Activated T-helper 2 cell treated with anti-CD3 and anti-CD28 coated beads, Interferon-gamma antibody, Interleukin-2, Interleukin-4, amounts not matched to agents 10 μg/mL and 5 μg/mL and 100 μg/mL, durations not matched to agents 14 hours and 24 hours and 36 hours (primary cell): ENCODE measurements at places on chromosomes 5 and 9. TPM values are rescaled to one million over a fixed set of nuclear protein-coding genes. Genes with fewer than 3 reads are reported as not detected.
A peak's percentile ranks its signal among the peaks of the same experiment; 100 is the strongest.

DNA sequence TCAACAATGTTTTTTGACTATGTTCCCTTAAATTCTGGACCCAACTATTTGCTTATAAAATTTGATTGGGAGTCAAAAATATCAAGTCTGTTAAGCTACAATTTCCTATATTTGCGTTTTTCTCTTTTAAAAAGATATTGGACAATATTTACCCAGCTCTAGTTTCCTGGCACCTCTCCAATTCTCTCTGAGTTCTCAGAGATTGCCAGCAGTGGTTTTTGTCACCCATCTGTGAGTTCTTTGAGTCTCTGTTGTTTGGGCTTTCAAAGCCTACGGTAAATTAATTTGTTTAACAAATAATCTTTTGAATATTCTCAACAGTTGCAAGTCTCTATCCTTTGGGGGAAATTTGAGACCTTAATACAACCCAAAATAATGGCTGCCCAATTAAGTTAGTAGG, 174.2 kb upstream of the PUM3 start:
- H3K4me3 ChIP-seq = no peak overlapping the region
- H3K27me3 ChIP-seq = peaks cover 3% of the 10 kb centered on the region
- H3K4me1 ChIP-seq = no peaks in the 10 kb centered on the region

- no peak overlapping the region for H3K27ac ChIP-seq
- H3K4me1 ChIP-seq = no peaks in the 10 kb centered on the region
- H3K36me3 ChIP-seq = no peaks in the 10 kb centered on the region
Observed at GRCh38 chr5:176778921-176779465, 31.4 kb upstream of the UNC5A start.

BARX1 gene
- 0.52 and 0.83 TPM in 2 replicates for total RNA-seq

DNA sequence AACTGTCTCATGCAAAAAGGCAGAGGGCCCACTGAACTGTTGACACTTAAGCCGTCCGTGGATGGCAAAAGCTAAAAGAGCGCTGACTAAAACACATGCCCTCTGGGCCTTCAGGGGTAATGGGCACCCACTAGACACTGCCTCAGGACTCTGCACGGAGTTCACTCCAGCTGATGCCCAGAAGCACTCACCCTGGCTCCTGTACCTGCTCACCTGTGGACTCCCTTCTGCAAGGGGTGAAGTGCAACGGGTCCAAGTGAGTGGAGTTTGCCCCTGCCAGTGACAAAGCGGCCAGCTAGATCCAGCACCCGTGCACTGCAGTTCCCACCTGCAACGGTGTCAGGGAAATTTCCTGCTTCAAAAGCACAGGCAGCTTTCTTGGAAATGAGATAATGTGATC, 50.2 kb downstream of the SLC1A1 start:
- H3K27me3 ChIP-seq = peaks cover 9% of the 10 kb centered on the region
- DNase-seq = no peak
- no peak overlapping the region for H3K27ac ChIP-seq
- no peak overlapping the region for H3K4me3 ChIP-seq
- H3K36me3 ChIP-seq = no peaks in the 10 kb centered on the region

KCNN2 gene
- not detected in 2 replicates for total RNA-seq

GRCh38 chr5:27594141-27594540, 555.8 kb upstream of the CDH9 start:
- H3K4me1 ChIP-seq = no peaks in the 10 kb centered on the region
- H3K27ac ChIP-seq = no peak overlapping the region
- no peak overlapping the region for H3K4me3 ChIP-seq
- no peaks in the 10 kb centered on the region for H3K27me3 ChIP-seq
- no peak for DNase-seq

DNA sequence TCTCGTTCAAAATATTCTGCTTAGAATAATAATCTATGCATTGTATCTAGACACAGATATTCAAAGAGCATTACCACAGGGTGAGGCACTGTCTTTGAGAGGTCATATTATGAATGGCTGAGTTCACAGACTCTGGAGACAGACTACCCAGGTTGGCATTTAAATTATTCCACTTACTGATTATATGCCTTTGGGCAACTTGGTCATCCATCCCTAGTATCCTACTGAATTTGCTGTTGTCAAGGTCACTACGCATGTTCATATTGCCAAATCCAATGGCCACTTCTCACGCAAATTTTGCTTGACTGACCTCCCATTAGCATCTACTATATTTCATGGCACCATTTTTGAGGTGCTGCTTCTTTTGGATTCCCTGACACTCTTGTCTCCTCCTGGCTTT, 498.6 kb upstream of the TLE4 start:
- no peak overlapping the region for H3K27ac ChIP-seq
- DNase-seq = no peak
- no peaks in the 10 kb centered on the region for H3K27me3 ChIP-seq
- H3K4me3 ChIP-seq = no peak overlapping the region
- H3K36me3 ChIP-seq = no peaks in the 10 kb centered on the region

PLEKHG4B gene
- not detected in 2 replicates for total RNA-seq

DNA sequence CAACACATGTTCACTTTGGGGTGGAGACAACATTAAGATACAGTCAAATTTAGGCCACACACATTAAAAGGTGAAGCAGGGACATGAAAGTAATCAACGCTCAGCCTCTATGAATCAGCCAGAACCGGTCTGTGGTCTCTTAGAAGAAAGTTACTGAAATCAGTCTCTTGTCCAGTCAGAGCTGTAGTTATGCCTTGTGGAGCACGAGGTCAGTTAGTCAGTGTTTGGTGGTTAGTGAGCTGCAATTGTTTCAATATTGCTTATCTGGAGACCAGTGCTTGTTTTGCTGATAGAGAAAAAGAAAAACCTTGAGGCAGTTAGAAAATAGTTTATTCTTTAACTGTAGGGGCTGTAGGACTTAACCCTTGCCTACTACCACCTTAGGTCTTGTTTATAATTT, 157.8 kb upstream of the RASEF start:
- H3K4me3 ChIP-seq = no peak overlapping the region
- H3K4me1 ChIP-seq = peaks cover 22% of the 10 kb centered on the region
- no peak overlapping the region for H3K27ac ChIP-seq
- no peak for DNase-seq
- H3K36me3 ChIP-seq = no peaks in the 10 kb centered on the region
- H3K27me3 ChIP-seq = peaks cover 15% of the 10 kb centered on the region

- no peak for DNase-seq
- no peaks in the 10 kb centered on the region for H3K4me1 ChIP-seq
- H3K27me3 ChIP-seq = peaks cover 4% of the 10 kb centered on the region
- H3K4me3 ChIP-seq = no peak overlapping the region
Observed at GRCh38 chr5:73821003-73821402, 195.0 kb downstream of the ARHGEF28 start.

LCP2 gene
- total RNA-seq = 239 and 254 TPM in 2 replicates

DNA sequence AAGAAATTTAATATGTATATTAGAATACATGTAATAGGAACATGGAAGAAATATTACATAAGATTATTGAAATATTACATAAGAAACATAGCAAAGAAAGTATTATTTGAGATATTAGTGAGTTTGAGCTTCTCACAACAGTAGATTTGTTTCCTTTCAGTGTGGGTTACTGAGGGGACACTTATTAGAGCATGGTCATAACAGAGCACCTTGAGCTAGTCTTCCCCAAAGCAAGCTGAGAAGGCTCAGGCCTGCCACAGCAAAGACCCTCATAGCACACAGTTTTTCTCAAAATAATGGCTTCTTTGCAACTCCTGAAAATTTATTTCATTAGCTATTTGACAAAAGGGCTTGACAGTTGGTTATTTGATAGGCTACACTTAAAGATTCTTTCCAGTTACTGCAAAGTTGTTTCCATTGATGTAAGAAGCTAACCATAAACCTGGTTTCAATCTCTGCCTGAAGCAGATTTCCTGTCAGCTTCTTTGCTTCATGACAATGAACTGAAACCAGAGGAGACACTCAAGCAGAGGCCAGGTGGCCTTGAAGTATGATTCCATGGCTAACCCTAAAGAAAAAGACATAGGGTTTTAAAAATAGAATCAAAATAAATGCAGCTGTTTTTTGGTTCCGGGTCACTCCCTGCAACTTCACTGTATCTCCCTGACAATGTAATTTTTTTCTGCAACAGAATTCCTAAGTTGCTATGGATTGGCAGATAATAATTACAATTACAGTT, 68.6 kb downstream of the ERMP1 start:
- peaks cover 83% of the 10 kb centered on the region for H3K36me3 ChIP-seq
- peak overlapping the region; percentile 61 for H3K27ac ChIP-seq
- no peak overlapping the region for H3K4me3 ChIP-seq
- H3K27me3 ChIP-seq = no peaks in the 10 kb centered on the region
- H3K4me1 ChIP-seq = peaks cover 43% of the 10 kb centered on the region
- DNase-seq = no peak

- H3K36me3 ChIP-seq = no peaks in the 10 kb centered on the region
- H3K27me3 ChIP-seq = peaks cover 4% of the 10 kb centered on the region
- no peak overlapping the region for H3K4me3 ChIP-seq
- H3K27ac ChIP-seq = no peak overlapping the region
- DNase-seq = no peak
Observed at GRCh38 chr5:127435821-127436220, 81.6 kb upstream of the PRRC1 start.

- H3K4me3 ChIP-seq = no peak overlapping the region
- no peak overlapping the region for H3K27ac ChIP-seq
- H3K27me3 ChIP-seq = peaks cover 2% of the 10 kb centered on the region
- H3K36me3 ChIP-seq = no peaks in the 10 kb centered on the region
- no peak for DNase-seq
Observed at GRCh38 chr5:82721087-82721410, 356.1 kb downstream of the TMEM167A start.

MYOZ3 gene
- 0.09 TPM in 2 replicates for total RNA-seq

GRCh38 chr5:177470759-177471536, 2.5 kb downstream of the DBN1 start:
- DNase-seq = no peak
- peaks cover 16% of the 10 kb centered on the region for H3K4me1 ChIP-seq
- peaks cover 5% of the 10 kb centered on the region for H3K27me3 ChIP-seq
- peaks cover under 1% of the 10 kb centered on the region for H3K36me3 ChIP-seq
- H3K27ac ChIP-seq = peak overlapping the region; percentile 26

GRCh38 chr5:55276771-55277170, 30.7 kb downstream of the DHX29 start:
- DNase-seq = no peak
- peaks cover 2% of the 10 kb centered on the region for H3K4me1 ChIP-seq
- H3K27ac ChIP-seq = no peak overlapping the region
- no peaks in the 10 kb centered on the region for H3K27me3 ChIP-seq

DIPK1B gene
- total RNA-seq = 3.1 and 3.4 TPM in 2 replicates

PTGR1 gene
- total RNA-seq = 1.4 and 1.8 TPM in 2 replicates

DNA sequence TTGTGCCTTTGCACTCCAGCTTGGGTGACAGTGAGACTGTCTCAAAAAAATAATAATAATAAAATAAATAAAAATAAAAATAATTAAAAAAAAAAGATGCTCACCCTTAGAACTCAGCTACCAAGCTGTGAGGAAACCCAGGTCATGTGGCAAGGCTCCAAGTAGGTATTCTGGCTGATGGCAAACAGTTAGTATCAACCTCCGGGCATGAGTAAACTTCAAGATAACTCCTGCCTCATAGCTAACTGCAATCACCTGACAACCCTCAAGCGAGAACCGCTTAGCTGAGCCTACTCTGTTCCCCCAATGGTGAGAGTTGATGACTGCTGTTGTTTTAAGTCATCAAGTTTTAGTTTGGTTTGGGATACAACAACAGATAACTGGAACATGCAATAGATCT, 6.1 kb upstream of the SLC44A1 start:
- H3K36me3 ChIP-seq = no peaks in the 10 kb centered on the region
- H3K27me3 ChIP-seq = peaks cover 35% of the 10 kb centered on the region
- no peak for DNase-seq
- H3K4me3 ChIP-seq = no peak overlapping the region
- peaks cover 3% of the 10 kb centered on the region for H3K4me1 ChIP-seq
- H3K27ac ChIP-seq = no peak overlapping the region

DNA sequence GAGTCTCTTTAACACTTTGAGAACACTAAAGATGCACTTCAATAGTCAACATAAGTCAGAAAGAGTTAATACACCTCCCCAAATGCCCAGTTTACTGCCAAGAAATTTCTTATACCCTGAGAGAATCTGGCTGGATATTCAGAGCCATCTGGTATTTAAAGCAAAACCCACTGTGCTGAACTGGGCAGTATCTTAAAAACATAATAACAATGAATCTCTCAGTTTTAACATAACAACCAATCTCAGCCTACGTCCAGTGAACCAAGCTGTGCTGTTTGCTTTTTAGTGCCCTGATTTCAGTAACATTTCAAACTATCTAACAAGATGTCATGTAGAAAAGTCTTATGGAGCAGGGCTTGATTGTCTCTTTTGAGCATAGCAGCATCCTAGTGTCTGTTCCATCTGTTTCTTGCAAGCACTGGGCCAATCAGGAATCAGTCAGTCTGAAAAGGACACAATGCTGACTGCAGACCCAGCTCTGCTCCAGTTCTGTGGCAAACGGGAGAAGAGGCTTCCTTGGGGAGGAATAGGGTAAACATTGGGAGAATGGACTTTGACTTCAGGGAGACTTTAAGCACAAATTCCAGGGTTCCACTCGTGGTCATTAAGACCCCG, 43.6 kb upstream of the FAM81B start:
- H3K36me3 ChIP-seq = no peaks in the 10 kb centered on the region
- H3K27me3 ChIP-seq = no peaks in the 10 kb centered on the region
- H3K4me1 ChIP-seq = no peaks in the 10 kb centered on the region
- H3K27ac ChIP-seq = no peak overlapping the region

- no peak for DNase-seq
- H3K27me3 ChIP-seq = no peaks in the 10 kb centered on the region
- H3K27ac ChIP-seq = no peak overlapping the region
- peaks cover 15% of the 10 kb centered on the region for H3K36me3 ChIP-seq
- peaks cover 11% of the 10 kb centered on the region for H3K4me1 ChIP-seq
- no peak overlapping the region for H3K4me3 ChIP-seq
Observed at GRCh38 chr5:143084407-143084806, 314.2 kb downstream of the ARHGAP26 start.

GRCh38 chr5:159899067-159900049, 16.9 kb upstream of the ADRA1B start:
- H3K36me3 ChIP-seq = no peaks in the 10 kb centered on the region
- H3K27ac ChIP-seq = no peak overlapping the region
- H3K4me3 ChIP-seq = no peak overlapping the region
- DNase-seq = no peak
- H3K27me3 ChIP-seq = peaks cover 21% of the 10 kb centered on the region

SCGB3A2 gene
- not detected in 2 replicates for total RNA-seq

DNA sequence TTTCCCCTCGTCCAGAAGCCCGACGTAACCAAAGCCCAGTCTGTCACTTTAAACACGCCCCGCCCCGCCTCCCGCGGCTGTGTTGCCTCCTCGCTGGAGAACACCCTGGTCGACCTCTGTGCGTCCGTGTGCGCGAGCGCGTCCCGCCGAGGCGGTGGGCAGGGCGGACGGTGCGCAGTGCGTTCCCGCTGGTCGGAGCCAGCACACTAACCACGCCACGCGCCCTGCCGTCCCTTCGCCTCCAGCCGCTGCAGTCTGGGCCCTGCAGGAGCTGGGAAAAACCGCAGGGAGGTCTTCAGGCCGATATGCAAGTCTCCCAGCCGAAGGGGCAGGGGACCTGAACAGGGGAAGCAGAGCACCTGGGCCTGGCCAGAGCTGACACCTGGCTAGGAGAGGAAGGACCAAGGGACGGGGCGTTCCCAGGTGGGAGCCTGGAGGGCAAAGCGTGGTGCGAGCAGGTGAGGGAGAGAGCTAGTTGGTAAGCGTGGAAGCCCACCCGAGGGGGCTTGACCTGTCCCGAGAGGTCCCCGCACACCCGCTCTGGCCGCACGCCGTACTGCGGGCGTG, 1.3 kb upstream of the PHPT1 start:
- DNase-seq = peak; percentile 81
- H3K4me3 ChIP-seq = peak overlapping the region; percentile 96
- H3K27ac ChIP-seq = peak overlapping the region; percentile 81
- peaks cover 21% of the 10 kb centered on the region for H3K36me3 ChIP-seq
